NCI-H446 (cell line): ENCODE measurements at places on chromosomes 6 and 20.

GRCh38 chr6:155042983-155043382, 47.9 kb downstream of the TIAM2 start:
- no peak for DNase-seq

DNA sequence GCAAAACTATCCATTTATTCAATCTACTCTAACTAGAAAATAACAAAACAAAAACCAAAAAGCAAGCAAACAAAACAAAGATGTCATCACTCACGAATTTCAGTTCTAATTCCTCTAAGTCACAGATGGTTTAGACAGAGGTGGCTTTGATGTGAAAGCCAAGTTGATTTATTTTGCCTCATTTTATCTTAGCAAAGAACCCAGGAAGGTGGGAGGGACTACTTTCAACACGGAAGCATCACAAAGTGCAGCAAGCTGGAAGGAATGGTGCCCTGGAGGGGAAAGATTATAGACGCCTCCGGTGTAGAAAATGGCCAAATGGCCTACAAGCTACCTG, 88.4 kb downstream of the LAMP5 start:
- DNase-seq = peak; percentile 25

GRCh38 chr20:32536851-32537656, 48.1 kb downstream of the NOL4L start:
- no peak for DNase-seq

GRCh38 chr6:36803908-36804307, 35.3 kb downstream of the CPNE5 start:
- no peak for DNase-seq

- no peak for DNase-seq
These were observed 238.5 kb downstream of the GMPR start for GRCh38 chr6:16476861-16477260.

GRCh38 chr6:45462190-45463134, 84.7 kb upstream of the SUPT3H start:
- no peak for DNase-seq

DNA sequence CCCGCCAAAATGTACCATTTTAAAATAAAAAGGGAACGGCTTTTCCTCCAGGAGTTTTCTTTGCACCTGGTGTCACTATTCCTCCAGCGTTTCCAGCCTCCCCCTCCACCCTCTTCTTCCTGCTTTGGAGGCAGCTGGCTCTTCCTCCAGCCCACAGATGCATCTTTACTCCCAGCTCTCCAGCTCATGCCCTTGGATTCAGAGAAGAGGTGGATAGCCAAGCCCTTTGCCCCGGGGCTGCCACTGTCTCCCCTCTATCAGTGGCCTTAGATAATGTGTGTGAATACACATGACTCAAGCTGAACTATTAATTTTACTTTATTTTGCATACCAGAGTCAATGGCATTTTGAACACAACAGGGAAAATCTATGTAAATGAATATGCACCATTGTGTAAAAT, 15.3 kb upstream of the CDH4 start:
- DNase-seq = no peak

DNA sequence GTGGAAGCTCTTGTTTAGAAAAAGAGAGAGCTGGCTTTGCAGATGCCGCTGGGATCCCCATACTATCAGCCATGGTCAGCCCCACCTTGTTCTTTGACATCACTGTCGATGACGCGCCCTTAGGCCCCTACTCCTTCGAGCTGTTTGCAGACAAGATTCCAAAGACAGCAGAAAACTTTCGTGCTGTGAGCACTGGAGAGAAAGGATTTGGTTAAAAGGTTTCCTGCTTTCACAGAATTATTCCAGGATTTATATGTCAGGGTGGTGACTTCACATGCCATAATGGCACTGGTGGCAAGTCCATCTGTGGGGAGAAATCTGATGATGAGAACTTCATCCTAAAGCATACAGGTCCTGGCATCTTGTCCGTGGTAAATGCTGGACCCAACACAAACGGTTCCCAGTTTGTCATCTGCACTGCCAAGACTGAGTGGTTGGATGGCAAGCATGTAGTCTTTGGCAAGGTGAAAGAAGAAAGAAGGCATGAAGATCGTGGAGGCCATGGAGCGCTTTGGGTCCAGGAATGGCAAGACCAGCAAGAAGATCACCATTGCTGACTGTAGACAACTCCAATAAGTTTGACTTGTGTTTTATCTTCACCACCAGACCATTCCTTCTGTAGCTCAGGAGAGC, 2.4 kb upstream of the BLCAP start:
- DNase-seq = no peak

DNA sequence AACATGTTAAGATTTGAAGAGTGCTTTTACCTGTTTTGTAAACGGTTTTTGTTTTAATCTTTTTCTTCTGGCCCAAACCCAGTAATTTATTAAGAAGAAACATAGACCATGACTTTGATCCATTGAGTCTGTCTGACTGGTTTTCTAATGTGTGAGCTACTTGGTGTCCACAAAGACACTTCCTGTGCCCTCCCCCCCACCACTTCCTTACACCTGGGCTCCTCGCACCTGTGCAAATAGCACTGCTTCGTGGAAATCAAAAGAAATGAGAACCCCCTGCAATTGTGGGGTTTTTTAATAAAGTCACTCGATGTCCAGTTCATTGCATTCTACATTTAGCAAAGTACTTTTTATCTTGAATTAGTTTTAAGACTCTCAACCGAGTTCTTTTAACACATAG, 65.5 kb downstream of the SMOC2 start:
- DNase-seq = no peak

GRCh38 chr6:41066867-41067304, 5.3 kb downstream of the OARD1 start:
- DNase-seq = peak; percentile 45
